ENCODE measurements at places on chromosomes 13 and 19.

- no peak for DNase-seq
Measured at GRCh38 chr13:39890537-39890936, 235.1 kb downstream of the COG6 start.

GRCh38 chr19:11560404-11561051, 1.5 kb upstream of the ELOF1 start:
- DNase-seq, result peak; percentile 21

- no peak for DNase-seq
Measured at GRCh38 chr19:3851254-3852176, 17.3 kb downstream of the ZFR2 start.

DNA sequence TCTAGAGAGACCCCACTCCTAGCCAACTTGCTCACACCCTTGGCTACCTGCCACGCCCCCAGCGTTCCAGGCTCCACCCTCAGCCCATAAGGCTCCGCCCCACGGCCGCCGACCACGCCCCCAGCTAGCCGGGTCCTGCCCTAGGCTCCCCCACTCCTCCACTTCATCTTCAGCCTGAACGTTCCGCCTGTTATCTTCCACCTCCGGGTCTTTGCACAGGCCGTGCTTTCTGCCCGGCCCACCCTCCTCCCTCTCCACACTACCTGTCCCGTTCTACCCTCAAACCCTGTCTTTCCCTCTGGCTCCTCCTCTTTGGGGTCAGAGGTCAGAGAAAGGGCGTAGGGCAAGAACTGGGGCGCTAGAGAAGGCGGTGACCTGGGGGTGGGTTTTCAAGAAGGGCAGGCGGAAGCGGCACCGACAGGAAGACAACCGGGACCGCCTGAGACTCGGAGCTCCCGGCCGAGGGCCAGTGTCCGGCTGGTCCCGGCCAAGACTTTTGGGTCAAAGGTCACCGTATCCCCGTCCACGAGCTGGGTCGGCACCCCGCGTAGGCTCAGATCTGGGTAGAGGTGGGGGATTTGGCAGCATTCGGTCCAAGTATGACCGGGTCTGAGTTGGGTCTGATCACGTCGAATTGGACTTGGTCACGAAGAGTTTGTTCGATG, 2.2 kb downstream of the PDE4C start:
- no peak for DNase-seq

DNA sequence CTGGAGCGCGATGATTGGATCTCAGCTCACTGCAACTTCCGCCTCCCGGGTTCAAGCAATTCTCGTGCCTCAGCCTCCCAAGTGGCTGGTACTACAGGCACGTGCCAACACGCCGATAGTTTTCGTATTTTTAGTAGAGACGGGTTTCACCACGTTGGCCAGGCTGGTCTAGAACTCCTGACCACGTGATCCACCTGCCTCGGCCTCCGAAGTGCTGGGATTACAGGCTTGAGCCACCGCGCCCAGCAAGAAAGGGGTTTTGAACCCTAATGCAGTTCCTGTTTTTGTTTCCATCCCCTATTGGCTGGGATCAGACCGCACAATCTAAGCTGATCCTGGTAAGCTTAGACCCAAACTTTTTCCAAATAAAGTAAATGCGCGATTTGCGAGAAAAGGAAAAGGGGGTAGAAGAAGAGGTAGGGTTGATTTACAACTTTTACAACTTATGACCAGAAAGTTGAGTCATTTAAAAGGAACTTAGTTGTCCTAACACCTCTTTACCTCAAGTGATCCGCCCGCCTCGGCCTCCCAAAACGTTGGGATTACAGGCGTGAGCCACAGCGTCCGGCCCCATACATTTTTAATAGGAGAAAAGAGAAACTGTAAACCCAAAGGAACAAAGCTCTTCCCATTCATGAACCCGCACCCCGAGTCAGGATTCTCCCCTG, 764 bp downstream of the ZNF626 start:
- no peak for DNase-seq

DNA sequence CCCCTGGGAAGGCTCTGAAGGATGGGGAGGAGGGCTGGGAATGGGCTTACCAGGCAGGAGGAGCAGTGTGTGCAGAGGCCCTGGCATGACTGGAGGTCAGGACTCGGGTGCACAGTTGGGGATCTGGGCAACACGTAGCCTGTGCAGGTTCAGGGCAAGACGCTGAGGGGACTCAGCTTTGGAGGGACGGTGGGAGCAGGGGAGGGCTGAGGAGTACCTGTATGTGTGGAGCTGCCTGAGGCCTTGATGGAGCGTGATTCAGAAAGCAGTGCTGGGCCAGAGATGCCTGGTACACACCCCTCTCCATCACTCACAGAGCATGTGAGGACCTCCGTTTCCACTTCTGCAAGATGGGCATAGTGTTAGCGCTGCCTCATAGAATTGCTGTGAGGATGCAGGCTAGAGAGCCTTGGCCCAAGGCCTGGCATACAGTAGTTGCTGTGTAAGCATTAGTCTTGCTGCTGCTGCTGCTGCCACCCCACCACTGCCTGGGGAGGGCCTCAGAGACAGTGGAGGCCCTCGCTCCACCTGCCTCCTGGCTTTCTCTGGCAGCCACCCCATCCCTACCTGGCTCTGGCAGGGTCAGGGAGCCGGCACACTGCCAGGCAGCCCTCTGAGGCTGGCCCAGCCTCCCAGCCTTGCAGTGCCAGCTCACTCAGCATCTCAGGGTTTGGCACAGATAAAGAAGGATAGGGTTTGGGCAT, 2.4 kb downstream of the PAK4 start:
- no peak for DNase-seq

- DNase-seq, result no peak
Measured at GRCh38 chr13:34025746-34026145, 207.8 kb downstream of the RFC3 start.

GRCh38 chr19:4206818-4207484, 22.4 kb upstream of the EBI3 start:
- DNase-seq, result no peak

DNA sequence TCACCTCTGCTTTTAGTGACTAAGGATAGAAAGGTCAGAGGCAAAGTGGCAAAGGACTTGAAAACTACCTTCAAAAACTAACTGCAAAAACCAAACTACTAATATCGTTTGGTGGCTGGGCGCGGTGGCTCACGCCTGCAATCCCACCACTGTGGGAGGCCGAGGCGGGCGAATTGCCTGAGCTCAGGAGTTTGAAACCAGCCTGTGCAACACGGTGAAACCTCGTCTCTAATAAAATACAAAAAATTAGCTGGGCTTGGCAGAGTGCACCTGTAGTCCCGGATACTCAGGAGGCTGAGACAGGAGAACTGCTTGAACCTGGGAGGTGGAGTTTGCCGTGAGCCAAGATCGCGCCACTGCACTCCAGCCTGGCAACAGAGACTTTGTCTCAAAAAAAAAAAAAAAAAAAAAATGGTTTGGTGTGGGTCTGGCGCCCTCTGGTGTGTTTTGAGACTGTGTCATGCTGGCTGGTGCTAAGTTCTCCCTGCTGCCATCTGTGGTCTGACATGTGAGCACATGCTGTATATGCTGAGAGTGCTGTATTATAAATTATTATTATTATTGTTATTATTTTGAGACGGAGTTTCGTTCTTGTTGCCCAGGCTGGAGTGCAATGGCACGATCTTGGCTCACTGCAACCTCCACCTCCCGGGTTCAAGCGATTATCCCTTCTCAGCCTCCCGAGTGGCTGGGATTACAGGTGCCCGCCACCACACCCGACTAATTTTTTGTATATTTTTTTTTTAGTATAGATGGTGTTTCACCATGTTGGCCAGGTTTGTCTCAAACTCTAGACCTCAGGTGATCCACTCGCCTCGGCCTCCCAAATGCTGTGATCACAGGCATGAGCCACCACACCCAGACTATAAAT, 36.0 kb upstream of the RNF17 start:
- no peak for DNase-seq

GRCh38 chr13:39822437-39822836, 167.0 kb downstream of the COG6 start:
- DNase-seq, result no peak

- no peak for DNase-seq
Measured at GRCh38 chr19:28305513-28305912, 907.4 kb downstream of the UQCRFS1 start.

DNA sequence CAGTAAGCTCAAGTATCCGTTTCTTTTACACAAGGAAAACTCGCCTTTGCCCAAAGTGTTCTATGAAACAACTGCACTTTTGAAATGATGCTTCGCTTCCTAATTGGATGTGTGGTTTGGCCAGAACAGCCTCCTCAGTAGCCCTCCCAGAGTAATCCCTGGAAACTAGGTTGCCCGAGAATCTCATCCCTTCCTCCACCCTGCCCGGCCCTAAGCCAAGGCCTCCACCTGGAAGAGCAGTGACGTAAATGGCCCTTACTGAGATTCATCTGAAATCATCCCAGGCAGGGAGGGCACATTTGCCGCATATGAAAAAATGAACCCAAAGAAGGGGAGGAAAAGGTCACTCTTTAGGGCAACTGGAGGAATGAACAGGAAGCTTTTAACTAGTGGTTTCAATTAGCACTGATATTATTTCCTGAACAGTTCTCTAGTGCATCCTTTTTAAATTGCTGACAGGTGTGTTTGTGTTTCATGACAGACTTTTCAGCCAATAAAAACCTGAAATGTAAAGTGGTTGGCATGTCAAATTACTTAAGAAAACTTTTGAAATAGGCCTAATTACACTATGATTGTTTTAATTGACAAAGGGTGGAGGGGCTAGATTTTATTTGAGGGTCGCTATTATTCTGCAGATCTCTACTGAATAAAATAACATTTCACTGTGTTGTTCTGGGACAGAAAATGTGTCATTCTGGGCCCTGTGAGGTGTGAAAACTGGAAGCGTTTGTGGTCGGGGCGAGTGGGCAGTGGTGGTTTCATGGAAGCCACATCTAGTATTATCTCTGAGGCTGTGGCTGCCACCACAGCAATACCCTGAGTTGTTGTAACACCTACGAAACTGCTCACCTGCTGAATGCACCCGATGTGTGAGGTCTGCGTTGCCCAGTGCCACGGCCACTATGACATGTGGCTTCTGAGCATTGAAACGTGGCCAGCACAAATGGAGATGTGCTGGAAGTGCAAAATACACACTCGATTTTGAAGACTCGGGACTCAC, 112.1 kb downstream of the ZIC5 start:
- DNase-seq, result no peak

- DNase-seq, result no peak
Measured at GRCh38 chr13:45773236-45773635, 71.1 kb downstream of the CBY2 start.

DNA sequence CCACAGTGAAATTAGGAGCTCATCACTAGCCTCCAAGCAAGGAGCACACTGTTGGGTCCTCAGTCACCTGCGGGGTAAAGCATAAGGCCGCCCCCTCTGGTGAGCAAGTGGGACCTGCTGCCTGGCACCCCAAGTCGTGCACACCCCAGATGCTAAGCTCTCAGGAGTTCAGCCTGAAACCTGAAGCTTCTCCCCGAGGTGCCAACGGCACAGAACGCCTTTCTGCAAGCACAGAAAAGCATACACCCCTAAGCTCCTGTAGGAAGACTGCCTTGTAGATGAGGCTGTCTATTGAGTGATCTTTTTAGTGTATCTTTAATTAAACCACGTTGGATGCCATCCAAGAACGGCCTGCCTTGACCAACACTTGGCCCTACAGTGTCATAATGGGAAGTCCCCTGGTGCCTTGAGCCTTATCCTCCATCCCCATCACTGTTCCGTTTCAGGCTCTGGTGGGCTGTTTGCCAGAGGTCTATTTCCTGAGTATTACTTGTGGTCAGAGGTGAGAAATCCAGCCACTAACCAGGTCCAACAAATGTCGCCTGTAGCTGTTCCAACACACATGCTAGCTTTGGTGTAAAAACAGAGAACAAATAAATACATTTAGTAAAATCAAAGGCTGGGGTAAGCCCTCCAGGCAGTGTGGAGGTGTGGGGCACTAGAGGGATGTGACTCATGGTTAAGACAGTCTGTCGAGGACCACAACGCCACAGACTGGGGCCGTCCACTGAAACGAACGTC, 44.8 kb downstream of the C13orf42 start:
- DNase-seq, result no peak

- no peak for DNase-seq
Measured at GRCh38 chr19:15378534-15379082, 979 bp downstream of the AKAP8 start.

DNA sequence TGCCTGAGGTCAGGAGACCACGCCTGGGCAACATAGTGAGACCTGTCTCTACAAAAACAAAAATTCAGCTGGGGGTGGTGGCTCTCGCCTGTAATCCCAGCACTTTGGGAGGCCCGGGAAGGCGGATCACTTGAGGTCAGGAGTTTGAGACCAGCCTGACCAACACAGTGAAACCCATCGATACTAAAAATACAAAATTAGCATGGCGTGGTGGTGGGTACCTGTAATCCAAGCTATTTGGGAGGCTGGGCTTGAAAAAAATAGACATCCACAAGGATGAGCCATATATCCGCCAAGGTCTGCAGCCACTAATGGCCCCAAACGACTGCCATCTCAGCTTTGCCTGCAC, 3.1 kb downstream of the RPS16 start:
- DNase-seq, result no peak

GRCh38 chr13:27131906-27132305, 39.7 kb downstream of the USP12 start:
- no peak for DNase-seq

GRCh38 chr19:35879770-35880317, 11.5 kb downstream of the APLP1 start:
- DNase-seq, result peak; percentile 84

GRCh38 chr13:95381212-95381527, 79.9 kb upstream of the ABCC4 start:
- no peak for DNase-seq

GRCh38 chr19:50510700-50511068, 307 bp downstream of the JOSD2 start:
- DNase-seq, result no peak

GRCh38 chr13:49836516-49836915, 44.0 kb upstream of the KPNA3 start:
- peak; percentile 10 for DNase-seq

DNA sequence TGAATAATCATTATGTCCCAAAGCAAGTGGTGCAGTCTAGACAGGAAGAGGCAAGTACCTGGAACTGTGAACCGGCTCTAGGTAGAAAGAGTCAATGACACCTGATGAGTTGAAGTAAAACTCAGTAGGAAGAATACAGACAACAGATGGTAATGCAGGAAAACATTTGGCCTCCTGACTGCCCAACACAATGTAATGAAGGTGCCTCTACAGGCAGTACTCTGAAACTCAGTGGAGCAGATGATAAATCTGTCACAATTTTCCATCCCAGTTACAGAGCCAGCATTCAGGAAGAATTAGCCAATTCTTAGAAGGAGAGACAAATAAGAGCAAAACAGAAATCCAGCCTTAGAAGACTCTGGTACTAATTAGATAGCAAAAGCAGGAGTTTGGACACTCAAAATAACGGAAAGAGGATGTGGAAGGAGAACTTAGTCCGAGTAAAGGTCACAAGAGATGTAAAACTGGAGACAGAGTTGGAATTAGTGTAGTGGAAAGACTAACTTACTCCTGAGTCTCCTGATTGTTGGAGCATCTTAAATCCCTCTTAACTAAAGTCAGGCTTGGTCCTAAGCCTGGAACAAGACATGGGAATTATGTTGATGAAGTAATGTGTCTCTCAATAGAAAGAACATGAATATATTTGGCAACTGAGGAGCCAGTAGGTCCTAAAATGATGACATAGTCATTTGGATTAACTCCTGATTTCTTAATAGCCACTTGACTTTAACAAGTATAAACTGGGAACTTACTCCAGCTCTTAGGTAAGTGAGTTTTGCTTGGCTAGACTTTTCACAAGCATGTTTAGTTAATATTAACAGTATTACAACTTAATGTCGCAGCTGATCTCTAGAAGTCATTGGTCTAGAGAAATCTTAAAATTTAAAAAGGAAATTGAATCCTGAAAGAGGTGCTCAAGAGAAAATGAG, 457.3 kb upstream of the MIR17HG start:
- DNase-seq, result no peak

All from progenitor cell of endocrine pancreas (in vitro differentiated cells).